Activated T-cell treated with anti-CD3 and anti-CD28 coated beads, Interleukin-2, amount 50 U/mL, for 24 hours (primary cell): ENCODE measurements at places on chromosomes 5 and 9.

- H3K27me3 ChIP-seq = no peaks in the 10 kb centered on the region
- DNase-seq = no peak
- H3K27ac ChIP-seq = no peak overlapping the region
- H3K4me1 ChIP-seq = no peaks in the 10 kb centered on the region
Observed at GRCh38 chr5:42506662-42507061, 83.4 kb downstream of the GHR start.

- DNase-seq = no peak
- H3K27ac ChIP-seq = no peak overlapping the region
- H3K4me3 ChIP-seq = no peak overlapping the region
- H3K4me1 ChIP-seq = peaks cover 47% of the 10 kb centered on the region
- H3K36me3 ChIP-seq = peaks cover 66% of the 10 kb centered on the region
- no peaks in the 10 kb centered on the region for H3K27me3 ChIP-seq
Observed at GRCh38 chr9:125655066-125655633, 51.9 kb downstream of the MAPKAP1 start.

DNA sequence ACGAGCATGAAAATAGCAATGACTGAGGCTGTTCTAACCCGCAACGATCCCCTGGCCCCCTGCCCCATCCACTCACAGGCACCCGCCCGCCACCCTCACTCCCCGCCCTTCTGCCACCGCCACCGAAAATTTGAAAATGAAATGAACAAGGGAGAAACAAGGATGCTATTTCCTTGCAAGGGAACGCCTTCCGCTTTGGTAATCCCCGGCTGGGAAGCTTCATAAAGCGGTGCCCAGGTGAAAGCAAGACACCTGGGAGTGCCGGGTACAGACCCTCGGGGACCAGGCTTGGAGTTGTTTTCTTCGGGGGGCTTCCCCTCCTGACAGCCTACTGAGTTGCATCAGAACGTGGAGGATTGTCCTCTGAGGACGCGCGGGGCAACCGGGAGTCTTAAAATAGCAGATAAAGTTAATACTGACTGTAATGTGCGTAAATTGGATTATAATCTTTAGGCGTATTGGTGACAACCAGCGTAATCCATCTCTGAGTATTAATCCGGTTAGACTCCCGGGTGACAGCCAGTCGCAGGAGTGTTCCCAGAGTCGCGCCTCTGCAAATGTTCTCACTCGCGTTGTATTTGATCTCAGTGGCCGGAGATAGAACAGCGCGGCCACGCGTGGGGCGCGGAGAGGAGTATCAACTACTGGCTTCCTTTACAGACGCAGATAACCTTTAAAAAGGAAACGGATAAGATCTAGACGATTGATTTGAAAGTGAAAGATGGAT, 885 bp upstream of the MLLT3 start:
- peaks cover 21% of the 10 kb centered on the region for H3K36me3 ChIP-seq
- peaks cover 41% of the 10 kb centered on the region for H3K4me1 ChIP-seq
- H3K27me3 ChIP-seq = no peaks in the 10 kb centered on the region
- DNase-seq = peak; percentile 77

DNA sequence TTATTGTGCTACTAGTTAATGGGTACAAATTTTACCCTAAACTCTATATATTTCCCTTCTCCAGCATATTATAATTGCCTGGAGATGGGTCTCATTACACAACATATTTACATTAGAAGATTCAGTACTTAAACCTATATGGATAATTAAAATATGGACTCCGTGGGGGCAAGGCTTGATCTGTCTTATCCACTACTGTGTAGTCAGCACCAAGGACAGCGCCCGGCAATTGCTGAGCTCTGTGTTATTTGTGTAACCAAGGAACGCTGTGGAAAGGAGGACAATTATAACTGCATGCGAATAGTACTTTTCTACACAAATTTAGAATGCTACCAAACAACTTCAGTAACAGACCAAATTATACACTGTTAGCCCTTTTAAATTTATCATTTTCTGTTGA, 77.7 kb downstream of the DNAH5 start:
- no peak overlapping the region for H3K4me3 ChIP-seq
- no peaks in the 10 kb centered on the region for H3K36me3 ChIP-seq
- DNase-seq = no peak
- no peak overlapping the region for H3K27ac ChIP-seq
- H3K4me1 ChIP-seq = no peaks in the 10 kb centered on the region
- H3K27me3 ChIP-seq = no peaks in the 10 kb centered on the region

DNA sequence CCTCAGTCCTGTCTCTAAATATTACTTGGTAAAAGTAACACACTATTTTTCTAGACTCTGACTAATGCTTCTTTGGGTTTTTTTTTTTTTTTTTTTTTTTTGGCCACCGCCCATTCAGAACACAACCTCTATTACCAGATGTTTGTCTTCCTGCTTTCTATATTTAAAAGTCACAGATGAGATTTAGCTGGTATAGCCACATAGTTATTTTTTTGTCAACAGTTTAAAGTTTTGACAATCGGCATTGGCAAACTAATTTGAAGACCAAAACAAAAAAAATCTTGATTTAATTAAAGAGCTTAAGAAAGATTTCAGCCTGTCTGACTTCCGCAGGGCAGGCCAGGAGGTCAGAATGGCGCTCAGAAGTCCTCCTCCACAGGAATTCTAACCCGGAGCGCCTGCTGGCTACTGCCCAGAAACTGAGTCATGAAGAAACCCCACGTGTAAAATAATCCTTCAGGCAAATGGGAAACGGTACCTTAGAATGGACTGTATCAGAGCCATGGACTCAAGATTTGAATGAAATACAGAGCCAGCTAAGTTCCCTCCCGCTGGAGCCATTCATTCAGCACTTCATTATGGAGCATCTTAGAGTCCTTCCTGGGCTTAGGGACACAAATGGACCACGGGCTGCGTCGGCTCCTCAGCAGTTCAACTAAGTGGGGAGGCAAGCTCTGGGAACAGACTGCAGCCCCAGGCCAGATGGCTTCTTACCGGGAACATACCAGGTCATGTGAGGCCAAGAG, 55.6 kb downstream of the PTPDC1 start:
- no peak overlapping the region for H3K27ac ChIP-seq
- no peaks in the 10 kb centered on the region for H3K36me3 ChIP-seq
- no peaks in the 10 kb centered on the region for H3K27me3 ChIP-seq
- H3K4me3 ChIP-seq = no peak overlapping the region

DNA sequence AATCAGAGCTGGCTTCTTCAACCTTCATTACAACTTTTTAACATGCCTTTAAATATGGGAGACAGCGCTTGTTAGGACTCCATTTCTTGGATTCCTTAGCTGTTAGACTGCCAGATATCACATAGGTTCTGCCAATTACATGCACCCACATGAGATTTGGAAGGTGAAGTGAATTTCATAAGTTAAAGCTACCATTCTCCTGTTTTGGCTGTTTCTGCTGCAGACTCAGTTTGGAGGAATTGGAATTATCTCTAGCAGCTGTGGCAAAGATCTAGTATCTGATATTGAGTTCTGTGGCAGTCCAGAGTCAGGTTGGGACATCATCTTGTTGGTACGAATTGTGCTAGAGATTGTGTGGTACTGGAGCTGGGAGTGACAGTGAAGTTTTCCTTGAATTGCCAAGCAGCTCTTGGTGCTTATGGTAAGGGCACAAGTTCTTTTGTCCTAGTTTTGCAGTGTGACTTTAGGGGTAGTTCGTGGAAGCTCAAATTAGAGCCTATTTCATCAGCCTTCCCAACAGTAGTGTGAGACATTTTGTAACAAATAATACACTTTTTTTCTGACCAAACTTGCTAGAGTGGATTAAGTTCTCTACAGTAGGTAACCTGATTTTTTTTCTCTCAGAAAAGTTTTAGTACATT, 9.1 kb upstream of the PJA2 start:
- no peak for DNase-seq
- H3K4me3 ChIP-seq = no peak overlapping the region
- H3K27me3 ChIP-seq = no peaks in the 10 kb centered on the region
- H3K4me1 ChIP-seq = peaks cover 6% of the 10 kb centered on the region

GRCh38 chr5:765948-766631, 18.4 kb downstream of the ZDHHC11B start:
- H3K36me3 ChIP-seq = no peaks in the 10 kb centered on the region
- no peaks in the 10 kb centered on the region for H3K27me3 ChIP-seq
- H3K27ac ChIP-seq = no peak overlapping the region

GRCh38 chr5:142544946-142545649, 140.8 kb downstream of the FGF1 start:
- H3K4me3 ChIP-seq = no peak overlapping the region
- H3K27me3 ChIP-seq = peaks cover 3% of the 10 kb centered on the region
- no peak for DNase-seq

DNA sequence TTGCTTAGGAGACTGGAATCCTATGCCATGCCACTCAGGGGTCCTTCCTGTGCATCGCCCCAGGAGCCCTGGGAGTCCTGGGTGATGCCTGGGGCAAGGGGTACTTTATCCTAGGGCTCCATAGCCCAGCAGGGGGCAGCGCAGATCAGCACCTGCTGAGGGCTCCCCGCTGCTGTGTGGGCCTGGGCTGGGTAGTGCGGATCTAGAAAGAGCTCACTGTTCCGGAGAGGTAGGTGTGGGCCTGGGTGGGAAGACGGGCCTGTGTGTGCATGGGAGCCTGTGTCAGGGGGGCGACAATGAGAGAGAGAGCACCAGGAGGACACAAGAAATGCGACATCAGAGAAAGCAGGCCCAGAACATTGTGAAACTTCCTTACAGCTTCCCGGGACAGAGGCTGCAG, 11.4 kb upstream of the DAB2IP start:
- peak; percentile 59 for DNase-seq
- peaks cover 3% of the 10 kb centered on the region for H3K27me3 ChIP-seq
- no peak overlapping the region for H3K27ac ChIP-seq
- H3K4me1 ChIP-seq = no peaks in the 10 kb centered on the region
- H3K36me3 ChIP-seq = no peaks in the 10 kb centered on the region
- no peak overlapping the region for H3K4me3 ChIP-seq

DNA sequence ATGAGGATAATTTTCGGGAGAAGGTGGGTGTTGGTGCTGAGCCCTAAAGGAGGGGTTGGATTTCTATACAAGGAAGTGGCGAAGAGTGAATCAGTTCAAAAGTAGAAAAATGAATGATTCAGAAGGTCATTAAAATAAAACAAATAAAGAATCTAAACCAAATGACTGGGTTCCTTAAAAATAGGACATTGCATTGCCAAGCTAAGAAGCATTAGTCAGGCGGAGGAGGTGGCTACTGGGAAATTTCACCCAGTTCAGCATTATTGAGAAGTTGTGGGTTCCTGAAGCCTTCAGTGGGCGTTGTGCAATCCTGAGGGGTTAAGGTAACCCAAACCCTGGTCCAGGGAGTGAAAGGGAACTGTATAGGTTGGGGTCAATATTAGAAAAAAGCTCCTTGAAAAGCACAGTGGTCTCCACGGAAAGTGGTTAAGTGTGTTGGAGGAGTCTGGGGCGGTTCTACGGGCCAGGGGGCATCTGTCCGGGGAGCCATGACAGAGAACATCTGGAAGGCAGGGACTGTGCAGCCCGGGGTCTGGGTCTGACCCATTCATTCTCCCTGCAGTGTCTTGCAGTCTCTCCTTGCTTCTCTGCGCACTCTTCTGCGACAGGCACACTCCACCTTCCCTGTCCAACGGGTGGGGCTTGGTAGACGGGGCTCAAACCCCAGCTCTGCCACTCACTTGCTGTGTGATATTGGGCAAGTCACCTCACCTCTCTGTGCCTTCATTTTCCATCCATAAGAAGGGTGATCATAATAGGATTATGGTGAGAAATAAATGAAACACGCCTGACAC, 27.6 kb upstream of the DUSP1 start:
- no peaks in the 10 kb centered on the region for H3K36me3 ChIP-seq
- no peaks in the 10 kb centered on the region for H3K27me3 ChIP-seq
- H3K27ac ChIP-seq = no peak overlapping the region

DNA sequence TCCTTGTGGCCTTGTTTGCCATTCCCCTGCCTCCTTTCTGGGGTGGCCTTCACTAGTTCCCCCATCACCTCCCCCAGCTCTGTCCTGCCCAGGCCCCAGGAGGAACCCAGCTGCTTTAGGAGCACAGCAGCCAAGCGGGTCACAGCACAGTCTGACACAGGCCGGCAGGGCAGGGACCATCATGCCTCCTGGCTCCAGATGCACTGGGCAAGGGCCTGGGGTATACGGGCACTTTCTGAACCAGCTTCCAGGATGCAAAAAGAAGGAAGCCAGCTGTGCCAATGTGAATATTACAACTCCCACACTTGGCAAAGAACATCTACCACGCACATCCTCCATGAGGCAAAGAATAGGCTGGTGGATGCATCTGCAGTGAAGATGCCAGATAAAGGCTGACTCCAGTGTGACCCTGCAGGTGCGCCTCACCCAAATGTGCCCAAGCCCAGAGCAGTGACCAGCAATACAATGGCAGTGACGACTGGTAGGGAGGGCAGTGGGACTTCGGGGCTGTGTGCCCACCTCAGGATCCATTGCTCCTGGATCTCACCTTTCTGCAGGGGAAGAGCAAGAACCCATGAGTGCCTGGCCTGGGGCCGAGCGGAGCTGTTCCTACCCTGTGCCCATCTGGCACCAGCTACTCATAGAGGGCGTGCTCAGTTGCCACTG, 6.3 kb upstream of the IL3 start:
- peaks cover 39% of the 10 kb centered on the region for H3K4me1 ChIP-seq
- H3K36me3 ChIP-seq = no peaks in the 10 kb centered on the region
- no peaks in the 10 kb centered on the region for H3K27me3 ChIP-seq
- no peak overlapping the region for H3K4me3 ChIP-seq

DNA sequence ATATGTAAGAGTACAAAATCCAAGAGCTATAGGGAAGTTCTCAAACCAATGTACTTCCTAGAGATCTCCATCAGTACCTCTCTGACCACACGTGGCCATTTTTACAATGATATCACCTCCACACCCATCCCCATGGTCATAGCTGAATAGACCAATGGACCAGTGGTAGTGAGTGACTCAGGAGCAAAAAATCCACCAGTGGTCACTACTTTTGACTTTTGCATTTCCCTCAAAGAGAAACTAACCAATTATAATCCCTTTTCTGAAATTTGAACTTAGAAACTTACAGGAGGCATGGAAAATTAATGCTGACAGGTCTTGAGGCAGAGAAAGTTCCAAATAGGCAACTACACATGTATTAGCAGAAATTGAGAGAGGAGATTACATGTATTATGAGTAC, 238.4 kb downstream of the TRPM3 start:
- H3K27ac ChIP-seq = no peak overlapping the region
- H3K4me3 ChIP-seq = no peak overlapping the region
- no peaks in the 10 kb centered on the region for H3K4me1 ChIP-seq
- no peaks in the 10 kb centered on the region for H3K27me3 ChIP-seq
- no peak for DNase-seq

DNA sequence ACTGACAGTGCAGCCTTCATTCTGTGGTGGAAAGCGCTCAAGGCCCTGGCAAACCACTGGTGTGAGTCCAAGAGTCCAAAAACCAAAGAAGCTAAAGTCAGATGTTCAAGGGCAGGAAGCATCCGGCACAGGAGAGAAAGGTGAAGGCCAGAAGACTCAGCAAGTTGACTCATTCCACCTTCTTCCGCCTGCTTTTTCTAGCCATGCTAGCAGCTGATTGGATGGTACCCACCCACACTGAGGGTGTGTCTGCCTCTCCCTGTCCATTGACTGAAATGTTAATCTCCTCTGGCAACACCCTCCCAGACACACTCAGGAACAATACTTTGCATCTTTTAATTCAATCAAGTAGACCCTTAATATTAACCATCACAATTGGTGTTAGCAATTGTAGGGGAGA, 296.1 kb downstream of the NDUFS4 start:
- no peak overlapping the region for H3K27ac ChIP-seq
- no peaks in the 10 kb centered on the region for H3K36me3 ChIP-seq
- no peak for DNase-seq

GRCh38 chr5:83244516-83244915, 167.2 kb downstream of the XRCC4 start:
- no peaks in the 10 kb centered on the region for H3K27me3 ChIP-seq
- H3K4me1 ChIP-seq = no peaks in the 10 kb centered on the region
- H3K4me3 ChIP-seq = no peak overlapping the region
- no peaks in the 10 kb centered on the region for H3K36me3 ChIP-seq

- H3K4me1 ChIP-seq = no peaks in the 10 kb centered on the region
- H3K27me3 ChIP-seq = peaks cover 22% of the 10 kb centered on the region
- H3K27ac ChIP-seq = no peak overlapping the region
- H3K4me3 ChIP-seq = no peak overlapping the region
- no peaks in the 10 kb centered on the region for H3K36me3 ChIP-seq
- no peak for DNase-seq
Observed at GRCh38 chr5:158055111-158055501, 196.2 kb upstream of the CLINT1 start.
